ENCODE measurements at places on chromosomes 6 and 20.

GRCh38 chr6:157562997-157563396 lies 182.0 kb downstream of the ZDHHC14 start:
- DNase-seq, result no peak

GRCh38 chr6:36280467-36280866 lies 10.6 kb downstream of the PNPLA1 start:
- DNase-seq, result no peak

GRCh38 chr20:55153001-55153645 lies 677.7 kb downstream of the DOK5 start:
- no peak for DNase-seq

GRCh38 chr20:49987015-49987867 lies 4.5 kb downstream of the SNAI1 start:
- DNase-seq, result no peak

- DNase-seq, result no peak
These were observed 494.7 kb upstream of the SLC35B3 start for GRCh38 chr6:8930009-8930408.

DNA sequence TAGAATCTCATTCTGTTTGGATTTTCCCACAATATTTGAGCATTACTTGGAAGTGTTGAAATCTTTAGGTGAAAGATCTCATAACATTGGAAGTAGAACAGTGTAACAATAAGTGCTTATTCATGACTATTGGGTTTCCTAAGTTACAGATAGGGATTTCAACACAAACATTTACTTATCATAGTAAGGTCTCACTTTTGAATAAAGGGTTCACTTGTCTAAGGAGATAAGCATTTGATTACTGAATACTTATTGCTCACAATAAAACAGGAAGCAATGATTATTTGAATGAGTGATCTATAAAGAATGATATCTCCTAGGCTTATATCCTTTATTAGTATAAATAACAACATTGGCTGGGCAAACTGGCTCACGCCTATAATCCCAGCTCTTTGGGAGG lies 14.8 kb downstream of the DDX43 start:
- no peak for DNase-seq

DNA sequence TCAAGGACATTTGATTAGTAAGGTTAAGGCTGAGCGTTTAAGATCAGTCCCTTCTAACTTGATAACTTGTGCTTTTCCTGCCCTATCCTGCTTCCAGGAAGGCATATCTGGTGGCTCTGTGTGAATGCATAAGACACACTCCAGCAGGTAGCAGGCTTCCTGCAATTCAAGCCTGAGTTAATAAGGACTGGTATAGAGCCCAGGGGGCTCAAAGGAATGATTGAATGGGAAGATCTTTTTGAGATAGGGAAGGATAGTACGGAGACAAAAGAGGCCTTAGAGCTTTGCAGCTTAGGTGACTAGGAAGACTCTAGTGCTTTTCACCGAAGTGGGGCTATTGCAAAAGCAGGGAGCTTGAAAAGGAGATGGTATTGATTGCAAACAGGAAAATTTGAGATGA lies 307.1 kb downstream of the GRIK2 start:
- DNase-seq, result no peak

DNA sequence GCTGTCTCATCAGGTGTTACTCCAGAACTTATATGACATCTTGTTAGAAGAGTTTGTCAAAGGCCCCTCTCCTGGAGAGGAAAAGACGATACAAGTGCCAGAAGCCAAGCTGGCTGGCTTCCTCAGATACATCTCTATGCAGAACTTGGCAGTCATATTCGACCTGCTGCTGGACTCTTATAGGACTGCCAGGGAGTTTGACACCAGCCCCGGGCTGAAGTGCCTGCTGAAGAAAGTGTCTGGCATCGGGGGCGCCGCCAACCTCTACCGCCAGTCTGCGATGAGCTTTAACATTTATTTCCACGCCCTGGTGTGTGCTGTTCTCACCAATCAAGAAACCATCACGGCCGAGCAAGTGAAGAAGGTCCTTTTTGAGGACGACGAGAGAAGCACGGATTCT lies 43.7 kb upstream of the SMIM28 start:
- DNase-seq, result no peak

DNA sequence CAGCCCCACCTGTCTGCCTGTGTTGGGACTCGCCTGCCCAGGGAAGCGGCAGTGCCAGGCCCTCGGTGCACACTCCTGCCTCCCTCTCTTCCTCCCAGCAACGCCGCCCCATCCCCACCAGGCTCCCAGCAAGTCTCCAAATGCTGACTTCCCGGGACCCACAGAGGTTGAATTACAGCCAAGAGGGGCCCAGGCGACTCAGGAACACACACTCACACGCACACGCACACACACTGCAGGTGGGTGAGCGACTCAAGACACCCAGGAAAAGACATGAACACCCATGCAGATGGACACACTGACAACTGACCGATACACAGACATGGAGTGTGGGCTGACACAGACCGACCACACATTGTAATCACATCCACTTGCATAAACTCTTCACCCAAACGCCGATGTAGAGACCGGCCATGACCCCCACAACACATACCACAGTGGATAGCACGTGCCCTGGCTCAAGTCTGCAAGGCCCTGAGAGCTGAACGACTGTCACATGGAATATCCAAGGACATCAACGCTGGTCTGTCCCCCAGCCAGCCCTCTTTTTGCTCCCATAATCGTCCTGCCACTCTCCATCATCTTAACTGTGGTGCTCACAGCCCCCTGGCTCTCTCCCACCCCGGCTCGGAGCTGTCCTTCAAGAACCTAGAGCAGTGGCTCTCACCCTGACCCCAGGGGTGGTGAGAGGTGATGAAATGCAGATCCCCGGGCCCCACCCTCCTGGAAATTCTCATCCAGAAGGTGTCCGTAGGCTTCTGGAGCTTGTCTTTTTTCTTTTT lies 470 bp upstream of the FAM83C start:
- no peak for DNase-seq

DNA sequence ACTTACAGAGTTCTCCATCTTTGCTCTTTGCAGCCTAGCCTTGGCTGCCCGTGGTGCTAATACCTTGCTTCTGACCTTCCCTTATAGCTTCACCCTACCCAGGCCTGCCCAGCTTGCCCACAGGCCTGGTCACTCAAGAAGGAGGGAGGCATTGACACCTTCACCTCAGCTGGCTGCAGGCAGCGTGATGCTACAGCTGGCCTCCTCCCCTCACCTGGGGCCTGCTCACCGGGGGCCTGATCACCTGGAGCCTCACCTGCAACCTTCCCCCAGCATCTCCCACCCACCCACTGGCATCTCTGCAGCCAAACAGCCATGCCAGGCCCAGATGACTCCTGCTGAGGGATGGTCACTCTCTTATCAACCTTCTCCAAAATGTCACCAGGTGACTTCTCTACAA lies 40.4 kb downstream of the CPNE5 start:
- no peak for DNase-seq

DNA sequence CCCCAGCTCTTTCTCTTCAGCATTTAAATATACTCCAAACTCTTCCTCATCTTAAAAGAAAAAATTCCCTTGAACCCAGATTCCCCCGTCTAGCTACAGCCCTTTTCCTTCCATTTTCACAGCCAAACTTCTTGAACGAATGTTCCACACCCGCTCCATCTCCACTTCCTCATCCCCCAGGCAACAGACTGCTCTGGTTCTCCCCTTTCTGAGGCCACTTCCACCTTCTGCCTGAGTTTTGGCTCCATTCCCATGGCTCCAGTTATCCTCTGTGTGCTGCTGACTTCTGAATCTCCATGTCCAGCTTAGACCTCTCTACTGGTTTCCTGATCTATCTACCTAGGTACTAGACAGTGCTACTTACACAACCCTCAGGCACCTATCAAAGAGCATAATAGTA lies 106.4 kb downstream of the RALGAPA2 start:
- DNase-seq, result no peak

GRCh38 chr6:44333942-44334341 lies 8.5 kb upstream of the SPATS1 start:
- no peak for DNase-seq

- peak; percentile 50 for DNase-seq
These were observed 25.2 kb downstream of the TBPL1 start for GRCh38 chr6:133977983-133978895.

DNA sequence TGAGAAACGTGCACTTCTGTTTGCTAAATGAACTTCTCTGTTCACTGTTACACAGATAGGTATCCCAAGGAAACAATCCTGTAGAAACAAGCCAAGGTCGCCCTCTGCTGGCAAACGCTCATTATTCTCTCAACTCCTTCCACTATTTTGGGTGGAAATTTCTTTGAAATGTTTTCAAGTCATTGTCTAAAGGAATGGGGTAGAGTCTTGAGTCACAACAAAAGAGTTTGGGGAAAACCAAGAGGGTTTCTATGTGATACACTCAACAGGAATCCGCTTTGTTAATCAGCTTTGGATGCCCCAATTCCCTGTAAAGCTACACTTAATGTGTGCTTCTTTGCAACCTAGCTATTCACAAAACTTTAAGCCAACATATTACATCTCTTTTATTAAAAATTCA lies 4.6 kb upstream of the RAE1 start:
- DNase-seq, result peak; percentile 78

GRCh38 chr6:101747716-101748115 lies 354.2 kb downstream of the GRIK2 start:
- no peak for DNase-seq

- DNase-seq, result no peak
These were observed 71.4 kb upstream of the PBOV1 start for GRCh38 chr6:138289739-138290138.

DNA sequence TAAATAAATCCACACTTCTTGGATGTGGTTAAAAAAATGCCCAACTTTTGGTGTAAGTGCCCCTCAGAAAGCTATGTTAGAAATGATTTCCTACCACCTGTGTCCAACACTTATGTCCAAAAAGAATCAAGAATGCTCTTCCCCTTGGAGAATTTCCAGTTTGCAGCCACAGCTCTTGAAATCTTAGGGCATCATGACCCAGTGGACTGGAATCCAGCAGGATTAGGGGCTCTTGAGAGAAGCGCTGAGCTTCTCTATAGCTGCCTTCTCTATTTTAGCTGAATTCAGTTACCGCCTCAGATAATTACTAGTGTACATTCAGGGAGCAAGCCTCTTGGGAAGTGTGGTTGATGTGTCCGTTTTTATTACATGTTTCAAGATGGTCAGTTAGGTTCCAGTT lies 2.5 kb downstream of the PHACTR1 start:
- DNase-seq, result no peak

GRCh38 chr6:74651948-74652842 lies 553.7 kb downstream of the COL12A1 start:
- no peak for DNase-seq

GRCh38 chr20:50379049-50379990 lies 130.9 kb upstream of the PTPN1 start:
- no peak for DNase-seq

- DNase-seq, result no peak
These were observed 1.6 kb upstream of the ZCCHC3 start for GRCh38 chr20:295804-296203.

DNA sequence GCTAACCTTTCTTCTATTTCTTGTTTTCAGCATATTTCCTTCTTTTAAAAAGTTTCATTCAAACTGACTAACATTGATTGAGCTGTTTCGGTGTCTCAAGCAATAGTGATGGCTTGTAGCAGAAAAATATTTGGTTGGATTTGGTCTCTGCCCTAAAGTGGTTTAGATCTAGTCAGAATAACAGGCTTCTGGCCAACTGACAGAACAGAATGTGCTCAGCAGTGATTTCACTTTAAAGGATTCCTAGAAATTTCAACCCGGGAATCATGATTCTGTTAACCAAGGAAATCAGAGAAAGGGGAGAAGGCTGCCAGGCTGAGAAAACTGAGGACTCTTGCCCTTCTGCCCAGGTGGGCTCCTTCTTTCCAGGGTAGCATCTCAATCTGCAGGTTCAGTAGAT lies 16.6 kb upstream of the GSTA1 start:
- DNase-seq, result no peak

GRCh38 chr6:47451162-47451561 lies 26.4 kb upstream of the CD2AP start:
- no peak for DNase-seq

DNA sequence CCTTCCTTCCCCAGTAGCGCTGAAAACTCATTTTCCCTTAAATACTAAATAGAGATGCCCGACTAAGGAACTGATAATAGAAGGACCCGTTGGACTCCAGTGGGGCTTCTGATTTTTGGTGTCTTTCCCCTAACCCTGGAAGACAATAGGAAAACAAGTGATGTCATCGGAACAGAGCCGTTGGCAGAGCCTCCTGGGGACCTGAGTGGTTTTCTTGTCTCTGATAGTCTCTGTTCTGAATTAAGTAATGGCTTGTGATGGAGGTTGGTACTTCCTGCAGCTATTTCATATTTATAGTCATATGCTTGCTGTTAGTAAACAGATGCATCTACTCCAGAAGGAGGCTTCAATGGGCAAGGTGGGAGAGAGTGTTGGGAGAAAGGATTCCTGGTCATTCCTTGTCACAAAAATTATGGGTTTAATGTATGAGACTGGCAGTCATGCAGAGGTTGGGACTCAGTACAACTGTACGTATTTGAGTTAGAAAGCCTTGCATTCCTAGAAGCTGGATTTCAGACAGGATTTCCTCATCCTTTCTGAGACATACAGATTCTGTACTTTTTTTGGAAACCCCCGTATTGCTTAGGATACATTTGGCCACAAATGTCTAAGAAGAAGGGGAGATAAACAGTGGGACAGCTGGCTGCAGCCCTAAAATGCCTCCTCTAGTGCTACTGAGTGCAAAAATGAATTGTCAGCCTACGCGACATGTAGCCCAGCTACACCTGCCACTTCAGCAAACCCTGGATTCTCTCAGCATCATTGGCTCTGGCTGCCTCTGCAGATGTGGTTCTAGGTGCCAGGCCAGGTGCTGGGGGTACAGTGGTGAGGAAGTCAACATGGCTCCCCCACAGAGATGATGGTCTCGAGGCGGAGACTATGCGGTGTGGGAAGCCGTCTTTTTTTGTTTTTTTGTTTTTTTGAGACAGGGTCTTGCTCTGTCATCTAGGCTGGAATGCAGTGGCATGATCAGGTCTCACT lies 38.1 kb downstream of the CDS2 start:
- DNase-seq, result no peak

DNA sequence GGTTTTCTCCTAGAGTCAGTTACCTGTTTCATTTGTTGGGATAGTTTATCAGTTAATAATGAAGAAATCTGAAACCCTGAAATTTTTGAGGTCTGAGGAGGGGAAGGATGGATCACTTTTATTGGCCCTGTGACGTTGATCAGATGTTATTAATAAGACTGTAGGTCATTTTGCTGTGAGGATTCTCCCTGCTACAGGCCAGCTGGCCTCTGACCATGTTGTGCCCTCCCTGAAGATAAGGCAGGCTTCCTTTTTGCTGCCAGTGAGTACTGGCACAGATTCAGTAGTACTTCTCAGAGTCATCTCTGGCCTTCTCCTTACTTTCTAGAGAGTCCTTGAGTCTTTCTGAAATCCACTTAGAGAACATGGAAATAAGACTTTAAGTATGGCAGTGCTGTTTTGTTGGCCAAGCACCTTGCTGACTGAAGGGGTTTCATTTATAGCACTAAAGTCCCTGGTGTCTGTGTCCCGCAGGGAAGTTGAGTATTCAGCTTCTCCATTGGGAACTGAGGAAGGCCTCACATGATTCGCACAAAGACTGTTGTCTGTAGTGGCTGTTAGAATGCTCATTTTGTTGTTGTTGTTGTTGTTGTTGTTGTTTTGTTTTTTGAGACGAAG lies 202.6 kb downstream of the DTNBP1 start:
- DNase-seq, result no peak
